Stimulated activated CD8-positive, alpha-beta memory T cell treated with anti-CD3 and anti-CD28 coated beads, Interleukin-7, amount 100 ng/mL, for 1 hour (primary cell): ENCODE measurements at places on chromosomes 12 and 14.

- DNase-seq, result no peak
These were observed 110.4 kb downstream of the KCNA5 start for GRCh38 chr12:5154091-5154490.

DNA sequence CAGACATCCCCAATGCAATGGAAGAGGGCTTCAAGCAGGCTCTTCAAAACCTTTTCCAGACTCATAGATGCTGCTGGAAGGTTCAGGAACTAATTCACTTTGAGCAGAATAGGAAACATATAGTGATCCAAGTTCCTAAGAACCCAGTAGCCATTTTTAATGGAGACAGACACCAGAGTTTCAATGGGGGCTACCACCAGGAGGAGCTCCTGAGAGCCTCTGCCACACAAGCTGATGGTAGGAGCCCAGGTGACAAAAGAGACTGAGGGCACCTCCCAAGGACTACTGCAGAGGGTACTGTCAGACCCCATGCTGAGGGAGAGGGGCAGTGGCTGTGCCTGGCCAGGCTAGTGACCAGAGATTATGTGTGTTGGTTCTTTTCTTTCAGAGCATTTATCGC lies 45.9 kb downstream of the IFNG start:
- DNase-seq, result peak; percentile 4

GRCh38 chr14:88089445-88089844 lies 84.5 kb downstream of the GPR65 start:
- no peak for DNase-seq

DNA sequence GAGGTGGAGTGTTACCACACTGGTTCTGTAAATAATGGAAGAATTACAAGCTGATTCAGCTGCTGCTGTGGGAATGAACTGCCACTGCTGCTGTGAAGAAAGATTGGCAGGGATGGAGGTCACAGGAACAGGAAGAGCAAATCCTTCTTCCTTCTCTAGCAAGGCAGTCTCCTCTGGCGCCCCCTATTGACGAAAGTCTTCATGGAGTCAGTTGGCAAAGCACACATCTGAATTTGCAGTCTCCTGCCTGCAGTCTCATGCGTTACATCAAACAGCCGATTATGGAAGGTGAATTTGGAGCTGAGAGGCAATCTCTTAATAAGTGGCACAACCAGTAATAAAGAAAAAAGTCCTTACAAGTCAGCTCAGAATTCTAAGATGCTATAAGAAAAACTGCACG lies 106.0 kb upstream of the TMTC1 start:
- no peak for DNase-seq

GRCh38 chr12:98478606-98479005 lies 36.8 kb upstream of the TMPO start:
- DNase-seq, result no peak

- no peak for DNase-seq
These were observed 85.0 kb downstream of the SYNE3 start for GRCh38 chr14:95431199-95432143.

- no peak for DNase-seq
These were observed 23.1 kb upstream of the LRTM2 start for GRCh38 chr12:1797011-1797901.

DNA sequence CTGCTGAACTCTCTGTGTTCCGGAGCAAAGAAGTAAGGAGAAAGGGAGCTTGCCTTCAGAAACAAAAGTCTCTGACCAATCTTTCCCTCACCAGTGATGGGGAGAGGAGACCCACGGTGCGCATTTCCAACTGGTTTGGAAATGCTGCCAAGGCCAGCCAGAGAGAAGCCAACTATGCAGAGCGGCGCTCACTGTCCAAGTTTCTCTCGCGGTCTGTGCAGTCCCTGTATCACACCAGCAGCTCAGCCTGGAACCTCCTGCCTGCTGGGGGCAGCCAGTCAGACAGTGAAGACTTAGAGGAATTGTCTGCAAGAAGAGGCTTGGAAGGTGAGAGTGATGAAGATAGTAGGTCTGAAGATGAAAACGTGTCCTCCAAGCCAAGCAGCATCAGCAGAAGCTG lies 206.2 kb downstream of the NAV3 start:
- DNase-seq, result no peak

DNA sequence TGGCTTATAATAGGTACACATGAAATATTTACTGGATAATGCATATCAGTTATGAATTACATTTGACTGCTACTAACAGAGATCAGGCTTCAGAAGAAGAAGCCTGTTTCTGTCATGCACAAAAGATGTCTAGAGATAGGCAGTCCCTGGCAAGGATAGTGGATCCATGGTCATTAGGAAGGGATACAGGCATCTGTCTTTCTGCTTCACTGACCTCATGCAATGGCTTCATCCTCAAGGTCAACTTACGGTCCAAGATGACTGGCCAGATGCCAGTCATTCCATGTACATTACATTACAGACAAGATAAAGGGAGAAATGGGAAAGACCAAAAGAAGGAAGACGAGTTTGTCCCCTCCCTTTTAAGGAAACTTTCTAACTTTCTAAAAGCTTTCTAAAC lies 94.0 kb downstream of the NUAK1 start:
- DNase-seq, result no peak

DNA sequence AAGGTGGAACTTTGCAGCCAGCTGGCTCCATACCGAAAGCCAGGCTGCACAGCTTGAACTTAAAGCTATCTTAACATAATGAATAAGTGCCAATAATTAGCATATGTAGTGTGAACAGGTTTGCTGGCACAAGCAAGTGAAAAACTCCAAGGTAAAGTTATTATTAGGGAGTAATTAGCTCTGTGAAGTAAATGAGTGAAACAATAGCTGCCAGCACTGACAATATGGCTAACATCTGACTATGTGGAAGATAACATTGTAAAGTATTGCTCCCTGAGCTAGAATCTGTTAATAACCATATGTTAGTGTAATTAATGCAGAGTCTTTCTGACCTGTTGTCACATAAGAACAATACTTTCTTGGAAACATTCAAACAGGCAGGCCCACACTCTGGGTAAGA lies 246.4 kb downstream of the SOX5 start:
- no peak for DNase-seq

DNA sequence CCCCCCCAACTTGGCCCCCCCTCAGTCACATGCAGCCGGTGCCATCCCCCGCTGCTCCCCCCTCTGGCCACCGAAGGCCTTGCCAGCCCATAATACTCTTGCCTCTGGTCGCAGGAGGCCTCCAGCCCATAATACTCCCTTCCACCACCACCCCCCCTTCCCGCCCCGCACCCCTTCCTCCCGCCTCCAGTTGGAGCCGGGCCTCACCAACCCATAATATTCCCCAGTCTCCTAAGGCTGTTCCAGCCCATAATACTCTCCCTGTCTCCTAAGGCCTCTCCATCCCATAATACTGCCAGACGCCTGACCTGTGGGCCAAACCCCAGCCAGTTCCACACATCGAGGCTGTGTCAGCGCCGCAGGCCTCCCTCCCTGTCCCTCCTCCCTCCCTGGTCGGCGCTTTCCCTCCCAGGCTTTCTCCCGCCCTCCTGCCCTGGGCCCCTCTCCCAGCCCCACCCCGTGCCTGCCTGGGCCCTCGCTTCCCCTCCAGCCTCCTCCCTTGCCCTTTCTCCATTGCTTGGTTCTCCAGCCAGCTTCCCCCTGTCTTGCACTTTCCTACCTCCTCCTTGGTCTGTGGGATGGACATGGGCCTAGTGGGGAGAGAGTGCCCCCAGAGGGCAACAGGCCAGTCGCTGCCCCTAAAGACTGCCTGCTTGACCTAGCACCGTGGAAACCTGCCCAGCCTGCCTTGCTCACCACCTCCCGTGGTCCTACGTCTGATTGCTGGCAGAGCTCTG lies 6.8 kb upstream of the CHD4 start:
- DNase-seq, result no peak

GRCh38 chr12:92911339-92911738 lies 17.8 kb downstream of the EEA1 start:
- DNase-seq, result no peak
